T-helper 9 cell (primary cell): ENCODE measurements at places on chromosomes 1 and 21.

DNA sequence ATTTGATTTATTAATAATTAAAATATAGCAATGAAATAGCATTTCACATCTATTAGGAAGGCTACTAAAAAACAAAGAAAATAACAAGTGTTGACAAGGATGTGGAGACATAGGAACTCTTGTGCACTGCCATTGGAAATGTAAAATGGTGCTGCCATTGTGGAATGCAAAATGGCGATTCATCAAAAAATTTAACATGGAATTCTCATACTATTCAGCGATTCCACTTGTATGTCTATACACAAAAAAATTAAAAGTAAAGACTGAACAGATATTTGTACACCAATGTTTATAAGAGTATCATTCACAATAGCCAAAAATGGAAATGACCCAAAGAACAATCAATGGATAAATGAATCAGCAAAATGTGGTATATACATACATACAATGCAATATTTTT lies 101.3 kb upstream of the S1PR1 start:
- DNase-seq = no peak

DNA sequence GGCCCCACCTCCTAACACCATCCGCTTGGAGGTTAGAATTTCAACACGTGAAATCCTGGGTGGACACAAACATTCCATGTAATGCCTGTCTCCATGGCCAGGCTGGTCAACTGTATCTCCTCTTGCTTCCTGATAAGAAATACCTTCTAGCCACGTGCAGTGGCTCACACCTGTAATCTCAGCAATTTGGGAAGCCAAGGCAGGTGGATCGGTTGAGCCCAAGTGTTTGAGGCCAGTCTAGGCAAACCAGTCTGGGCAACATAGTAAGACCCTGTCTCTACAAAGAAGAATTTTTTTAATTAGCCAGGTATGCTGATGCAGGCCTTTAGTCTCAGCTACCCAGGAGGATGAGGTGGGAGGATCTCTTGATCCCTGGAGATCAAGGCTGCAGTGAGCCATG lies 58.3 kb upstream of the GALNT2 start:
- DNase-seq = no peak

- no peak for DNase-seq
Measured at GRCh38 chr1:186976700-186977099, 148.0 kb downstream of the PLA2G4A start.

GRCh38 chr1:60461925-60462595 lies 388.5 kb upstream of the C1orf87 start:
- no peak for DNase-seq

DNA sequence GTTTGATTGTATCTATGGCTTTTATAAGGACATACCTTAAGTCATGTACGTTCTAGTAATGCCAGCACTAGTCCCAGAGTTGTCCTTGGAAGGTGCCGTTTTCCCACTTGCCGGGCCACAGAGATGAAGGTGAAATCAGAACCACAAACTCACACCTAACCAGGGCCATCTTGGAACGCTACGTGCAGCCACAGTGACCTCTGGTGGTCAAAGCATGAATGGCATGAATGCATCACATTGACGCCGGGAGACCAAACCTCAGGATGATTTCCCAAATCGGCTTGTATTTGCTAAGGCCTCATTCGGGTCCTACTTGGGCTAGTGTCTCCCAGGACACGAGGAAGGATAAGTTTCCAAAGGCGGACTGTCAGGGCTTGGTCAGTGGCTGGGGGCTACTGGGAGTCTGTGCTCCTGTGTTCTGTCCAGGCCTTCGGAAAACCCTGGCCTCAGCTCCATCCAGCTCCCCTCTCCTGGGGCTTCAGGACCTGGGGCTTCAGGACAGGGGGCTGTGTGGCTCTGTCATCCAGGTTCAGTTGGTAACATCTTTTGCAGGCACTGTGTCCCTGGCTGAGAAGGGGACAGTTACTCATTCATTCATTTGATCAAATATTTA lies 260.5 kb downstream of the PRDM2 start:
- DNase-seq = peak; percentile 59

DNA sequence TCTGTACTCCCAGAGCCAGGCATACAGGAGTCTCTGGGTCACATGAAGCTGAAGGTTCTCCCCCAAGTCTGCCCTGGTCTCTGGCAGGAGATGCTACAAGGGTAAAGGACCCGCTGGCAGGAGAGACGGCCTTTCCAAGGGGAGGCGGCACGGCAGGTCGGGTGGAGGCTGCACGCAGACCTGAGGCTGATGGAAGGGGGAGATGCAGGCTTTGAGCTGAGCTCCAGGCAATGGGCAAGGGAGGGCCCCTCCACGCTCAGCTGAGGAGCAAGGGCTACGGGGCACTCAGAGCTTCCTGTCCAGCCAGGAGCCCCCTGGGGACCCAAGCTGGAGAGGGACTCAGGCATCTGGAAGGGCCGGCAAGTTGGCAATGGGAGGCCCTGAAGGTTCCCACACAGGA lies 50.3 kb downstream of the MEGF6 start:
- DNase-seq = no peak

GRCh38 chr1:227613526-227613925 lies 50.2 kb downstream of the ZNF678 start:
- no peak for DNase-seq

- no peak for DNase-seq
Measured at GRCh38 chr1:204640578-204640977, 45.0 kb downstream of the LRRN2 start.

DNA sequence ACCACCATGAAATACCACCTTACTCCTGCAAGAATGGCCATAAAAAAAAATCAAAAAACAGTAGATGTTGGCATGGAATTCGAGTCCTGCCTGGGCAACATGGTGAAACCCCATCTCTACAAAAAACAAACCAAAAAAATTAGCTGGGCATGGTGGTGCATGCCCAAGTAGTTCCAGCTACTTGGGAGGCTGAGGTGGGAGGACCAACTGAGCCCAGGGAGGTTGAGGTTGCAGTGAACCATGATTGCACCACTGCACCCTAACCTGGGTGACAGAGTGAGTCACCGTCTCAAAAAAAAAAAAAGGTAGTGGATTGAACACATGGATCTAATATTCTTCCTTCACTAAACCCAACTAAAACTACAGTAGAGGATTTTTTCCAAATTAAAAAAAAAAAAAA lies 125.9 kb downstream of the CCDC185 start:
- no peak for DNase-seq

DNA sequence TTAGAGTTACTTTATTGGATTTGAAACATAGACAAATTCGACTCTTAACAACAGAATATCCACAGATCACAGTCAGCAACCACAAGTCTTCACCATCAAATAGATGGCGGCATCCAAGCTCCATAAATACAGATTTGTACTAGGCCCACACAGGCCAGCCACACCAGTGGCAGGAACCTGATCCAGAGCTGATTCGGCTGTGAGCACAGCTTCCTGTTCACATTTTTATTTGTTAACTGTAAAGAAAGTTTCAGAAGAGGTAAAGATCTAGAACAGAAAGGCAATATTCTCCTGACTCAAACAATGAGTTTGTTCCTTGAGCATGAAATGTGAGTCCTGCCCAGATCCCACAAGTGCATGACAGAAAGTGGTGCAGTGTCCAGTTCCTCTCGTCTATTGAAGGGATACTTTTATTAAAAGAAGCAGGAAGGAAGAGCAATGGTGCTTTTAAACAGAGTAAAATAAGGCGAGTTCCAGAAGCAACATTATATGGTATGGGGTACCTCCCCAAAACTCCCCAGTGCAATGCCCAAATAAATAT lies 205.8 kb downstream of the SLC45A1 start:
- DNase-seq = no peak

DNA sequence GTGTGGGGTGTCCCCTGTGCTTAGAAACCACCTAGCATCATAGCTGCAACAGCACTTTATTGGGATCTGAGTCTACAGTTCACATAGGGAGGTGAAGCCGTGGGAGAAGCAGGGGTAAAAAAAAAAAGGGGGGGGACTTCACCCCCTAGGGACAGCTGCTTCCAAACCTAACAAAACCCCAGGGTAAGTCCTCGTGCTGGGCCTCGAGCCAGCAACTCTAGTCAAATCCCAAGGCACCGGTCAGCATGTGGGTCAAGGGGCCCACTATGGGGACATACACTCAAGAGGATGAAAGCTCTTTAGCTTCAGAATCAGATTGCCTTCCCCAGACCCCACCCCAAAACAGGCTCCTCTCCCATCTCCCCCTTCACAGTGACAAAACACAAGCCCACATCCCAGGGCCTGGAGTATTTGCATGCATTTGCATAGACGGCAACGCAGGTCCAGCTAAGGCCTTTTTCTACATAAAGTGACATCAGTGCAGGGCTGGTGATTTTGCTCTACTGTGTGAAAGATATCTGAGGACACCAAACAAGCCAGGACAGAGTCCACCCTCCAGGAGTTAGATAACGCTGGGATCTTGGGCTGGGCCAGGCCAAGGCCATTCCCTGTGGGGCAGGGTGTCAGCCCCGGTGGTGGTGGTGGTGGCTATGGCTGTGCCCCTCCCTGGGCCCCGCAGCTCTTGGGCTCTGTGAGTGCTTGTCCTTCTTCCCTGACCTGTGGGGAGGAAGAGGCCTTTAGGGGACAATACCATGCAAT lies 8.1 kb upstream of the PMVK start:
- no peak for DNase-seq

- DNase-seq = no peak
Measured at GRCh38 chr1:208240662-208241355, 3.4 kb downstream of the PLXNA2 start.

- DNase-seq = no peak
Measured at GRCh38 chr1:54239631-54240031, 39.7 kb downstream of the MRPL37 start.

DNA sequence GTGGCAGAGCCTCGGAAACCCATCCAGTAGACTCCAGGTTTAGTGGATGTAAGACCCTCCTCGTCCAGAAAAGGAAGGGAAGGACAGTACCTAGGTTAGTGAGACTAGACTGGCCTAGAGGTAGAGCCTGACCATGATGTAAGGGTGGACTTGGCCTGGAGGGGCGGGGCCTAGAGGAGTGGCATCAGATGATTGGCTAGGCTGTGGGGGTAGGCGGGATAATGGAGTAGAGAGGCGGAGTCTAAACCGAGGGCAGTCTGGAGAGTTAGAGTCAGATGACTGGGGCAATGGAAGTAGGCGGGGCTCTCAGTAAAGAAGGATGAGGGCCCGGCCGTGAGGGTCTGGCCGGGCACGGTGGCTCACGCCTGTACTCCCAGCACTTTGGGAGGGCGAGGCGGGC lies 70.1 kb downstream of the EPHB2 start:
- DNase-seq = no peak

- no peak for DNase-seq
Measured at GRCh38 chr1:217493290-217493689, 137.6 kb downstream of the GPATCH2 start.

DNA sequence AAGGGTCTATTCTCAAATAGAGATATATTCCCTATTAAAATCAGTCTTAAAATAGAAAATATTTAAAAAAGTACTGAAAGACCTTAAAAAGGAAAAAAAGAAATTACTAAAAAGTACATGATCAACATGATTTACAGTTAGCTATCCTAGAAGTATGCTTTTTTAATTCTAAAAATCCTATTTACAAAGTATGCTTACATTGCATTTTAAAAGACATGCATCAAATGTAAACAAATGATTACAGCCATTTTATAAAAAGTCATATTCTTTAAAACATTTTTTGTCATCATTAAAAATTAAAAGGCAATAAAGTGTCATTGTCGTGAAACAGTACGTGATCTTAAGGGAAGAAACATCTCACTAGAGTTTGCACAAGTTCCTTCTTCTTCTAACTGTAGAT lies 7.9 kb upstream of the C1orf52 start:
- no peak for DNase-seq

GRCh38 chr1:952603-953002 lies 6.5 kb downstream of the NOC2L start:
- DNase-seq = no peak

- no peak for DNase-seq
Measured at GRCh38 chr21:41681348-41681801, 85.5 kb downstream of the RIPK4 start.

DNA sequence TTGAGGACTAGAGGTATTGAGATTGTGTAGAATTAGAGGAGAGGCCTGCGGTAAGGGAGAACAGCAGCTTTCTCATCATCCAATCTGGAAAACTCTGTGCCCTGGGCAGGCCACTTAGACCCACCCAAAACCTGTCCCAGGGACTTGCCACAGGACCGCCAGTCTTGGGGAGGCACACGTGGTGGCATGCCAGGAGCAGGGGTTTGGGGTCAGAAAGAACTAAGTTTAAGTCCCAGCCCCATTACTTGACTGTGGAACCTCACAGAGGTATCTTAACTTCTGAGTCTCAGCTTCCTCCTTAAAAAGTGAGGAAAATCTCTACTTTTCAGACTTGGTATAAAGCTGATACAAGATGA lies 356.6 kb downstream of the HHAT start:
- no peak for DNase-seq

GRCh38 chr1:9278585-9279153 lies 14.0 kb upstream of the SPSB1 start:
- no peak for DNase-seq

GRCh38 chr1:222643606-222643937 lies 25.7 kb downstream of the MIA3 start:
- DNase-seq = no peak
